ENCODE measurements at places on chromosomes 7 and 10.

DNA sequence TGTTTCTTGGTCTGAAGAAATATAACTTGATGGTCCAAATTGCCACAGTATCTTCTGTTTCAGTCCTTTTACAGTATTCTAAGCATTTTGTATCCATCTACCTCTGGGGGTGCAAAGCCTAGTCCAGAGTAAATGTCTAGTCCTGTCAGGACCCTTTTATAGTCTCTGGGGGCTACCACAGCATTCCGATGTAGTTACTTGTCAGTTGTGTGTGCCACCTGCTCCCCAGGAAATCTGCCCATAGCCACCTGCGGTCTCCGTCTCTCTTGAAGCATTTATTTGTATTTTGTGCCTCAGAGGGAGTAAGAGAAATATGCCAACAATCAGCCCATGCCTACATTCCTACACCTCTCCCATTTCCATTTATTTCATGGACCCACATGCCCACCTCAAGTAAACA is 12.8 kb downstream of the AGBL3 start:
- no peak for DNase-seq

- no peak for DNase-seq
These were observed 29.9 kb downstream of the TCF7L2 start for GRCh38 chr10:112979927-112980326.

DNA sequence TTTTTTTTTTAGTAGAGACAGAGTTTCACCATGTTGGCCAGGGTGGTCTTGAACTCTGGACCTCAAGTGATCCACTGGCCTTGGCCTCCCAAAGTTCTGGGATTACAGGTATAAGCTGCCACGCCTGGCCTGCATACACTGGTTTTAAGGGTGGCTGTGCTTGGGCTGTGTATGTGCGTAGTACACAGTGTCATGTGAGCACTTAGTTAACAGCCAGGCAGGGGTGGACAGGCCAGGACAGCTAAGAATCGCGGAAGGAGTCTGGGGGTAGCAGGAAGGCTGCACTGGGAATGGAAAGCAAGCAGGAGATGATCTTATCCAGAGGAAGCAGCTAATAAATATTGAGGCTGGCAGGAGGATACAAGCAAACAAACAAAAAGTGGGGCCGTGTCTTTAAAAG is 380.0 kb upstream of the GALNT17 start:
- no peak for DNase-seq

DNA sequence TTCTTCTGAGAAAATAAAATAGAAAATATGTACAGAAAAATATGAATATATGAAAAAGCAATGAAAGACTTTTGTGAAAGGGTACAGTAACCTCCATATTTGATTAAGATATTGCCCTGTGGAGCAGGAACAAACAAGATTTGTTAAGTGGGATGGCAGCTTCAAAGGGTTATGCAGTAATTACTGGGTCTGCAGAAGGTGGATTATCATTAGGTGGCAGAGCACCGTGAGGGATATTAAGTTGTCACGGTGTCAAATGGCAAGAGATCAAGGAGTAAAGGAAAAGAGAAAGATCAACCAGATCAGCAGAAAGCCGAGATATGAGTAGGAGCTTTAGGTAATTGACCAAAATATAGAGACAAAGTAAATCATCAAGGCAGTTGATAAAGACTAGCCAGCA is 44.1 kb downstream of the DGKB start:
- DNase-seq = no peak

GRCh38 chr7:88147949-88148348 is 71.9 kb downstream of the SRI start:
- DNase-seq = no peak

All from spleen (tissue), 13 donors.